Non-pigmented ciliary epithelial cell (primary cell): ENCODE measurements at places on chromosomes 6 and 20.

DNA sequence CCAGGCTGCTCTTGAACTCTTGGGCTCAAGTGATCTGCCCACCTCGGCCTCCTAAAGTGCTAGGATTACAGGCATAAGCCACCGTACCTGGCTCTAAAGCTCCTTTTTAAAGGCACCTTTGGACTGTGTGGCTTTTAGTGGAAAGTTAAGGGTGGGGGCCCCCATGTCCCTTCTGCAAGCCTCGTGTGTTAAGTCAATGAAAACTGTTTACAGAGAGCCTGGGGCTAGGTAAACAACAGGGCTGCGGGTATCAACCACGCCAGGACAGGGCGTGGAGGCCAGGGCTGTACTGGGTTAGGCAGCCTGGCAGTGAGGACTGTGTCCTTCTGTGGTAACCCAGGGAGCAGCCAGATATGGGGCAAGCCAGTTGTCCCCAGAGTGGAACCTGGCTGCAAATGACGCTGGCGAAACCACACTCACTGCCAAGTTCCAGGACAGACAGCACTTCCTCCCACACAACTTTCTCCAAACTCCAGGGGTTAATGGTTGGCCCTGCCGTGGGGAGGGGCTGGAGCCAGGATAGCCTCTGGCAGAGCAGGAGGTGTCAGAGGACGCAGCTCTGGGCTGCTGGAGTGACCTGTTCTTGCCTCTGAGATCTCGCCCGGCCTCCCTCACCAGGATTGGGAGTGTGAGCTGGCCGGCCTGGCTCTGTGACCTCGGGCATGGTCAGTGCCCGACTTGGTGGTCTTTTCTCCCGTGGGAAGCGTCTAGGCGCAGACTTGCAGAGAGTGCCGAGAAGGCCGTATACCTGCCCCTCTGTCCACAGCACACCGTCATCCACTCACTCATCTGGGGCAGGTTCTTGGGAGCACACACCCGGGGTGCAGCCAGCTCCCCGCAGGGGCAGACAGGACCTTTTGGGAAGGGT lies 3.2 kb downstream of the SLC17A9 start:
- no peak for DNase-seq

DNA sequence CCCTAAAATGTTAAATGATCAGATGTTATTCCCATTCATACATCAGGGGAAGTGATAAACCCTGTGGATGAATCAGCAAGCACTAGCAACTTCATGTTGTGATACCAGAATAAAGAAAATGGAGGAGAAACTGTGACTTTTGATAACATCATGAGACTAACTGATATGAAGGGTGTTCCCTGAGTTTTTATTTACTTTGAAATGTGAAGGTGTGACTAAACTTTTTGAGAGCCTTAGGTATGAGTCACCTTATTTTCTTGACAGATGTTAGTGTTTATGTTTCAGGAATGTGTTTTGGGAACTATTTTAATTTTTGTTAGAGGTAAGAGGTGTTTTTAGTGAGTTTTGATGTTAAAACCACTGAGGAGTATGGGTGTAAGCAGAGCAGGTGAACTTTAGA lies 4.4 kb downstream of the PARD6B start:
- DNase-seq = no peak

GRCh38 chr6:90220273-90220672 lies 76.4 kb downstream of the BACH2 start:
- no peak for DNase-seq

GRCh38 chr6:30880698-30881252 lies 3.5 kb upstream of the DDR1 start:
- no peak for DNase-seq

- no peak for DNase-seq
Observed at GRCh38 chr20:14845199-14846160, 508.1 kb upstream of the FLRT3 start.

- no peak for DNase-seq
Observed at GRCh38 chr6:117399924-117400323, 25.8 kb downstream of the ROS1 start.

DNA sequence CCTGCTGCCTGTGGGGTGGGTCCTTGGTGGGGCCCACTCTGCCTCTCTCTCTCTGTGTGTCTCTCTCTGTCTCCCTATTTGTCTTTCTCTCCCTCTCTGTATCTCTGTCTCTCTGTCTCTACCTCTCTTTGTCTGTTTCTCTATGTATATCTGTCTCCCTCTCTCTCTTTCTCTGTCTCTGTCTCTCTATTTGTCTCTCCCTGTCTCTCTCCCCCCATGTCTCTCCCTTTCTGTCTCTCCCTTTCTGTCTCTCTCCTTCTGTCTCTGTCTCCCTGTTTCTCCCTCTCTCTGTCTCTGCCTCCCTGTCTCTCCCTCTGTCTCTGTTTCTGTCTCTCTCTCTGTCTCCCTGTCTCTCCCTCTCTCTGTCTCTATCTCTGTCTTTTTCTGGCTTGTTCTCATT lies 353.2 kb downstream of the CDH4 start:
- DNase-seq = no peak

GRCh38 chr20:19758133-19758500 lies at the start of gene RIN2:
Gene RIN2 (plus strand): TSS chr20:19758258. CDS start chr20:19889602, 131,344 bp downstream.
- DNase-seq = no peak

DNA sequence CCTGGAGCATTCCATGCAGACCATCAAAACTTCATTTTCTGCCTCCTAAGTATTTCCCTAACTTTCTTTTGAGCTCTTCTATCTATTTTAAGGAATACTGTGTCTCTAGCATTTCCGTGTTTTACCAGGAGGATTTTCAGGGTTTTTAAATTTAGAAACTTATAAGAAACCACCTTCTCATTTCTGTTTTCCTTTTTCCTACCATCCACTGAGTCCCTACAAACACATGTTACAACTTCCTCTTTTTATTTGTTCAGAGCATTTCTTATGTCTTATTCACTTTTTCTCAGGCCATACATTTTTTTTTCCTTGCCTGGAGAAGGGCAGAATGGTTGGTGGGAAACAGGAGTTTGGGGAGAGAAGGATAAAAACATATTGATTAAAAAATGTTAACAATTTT lies 130.0 kb upstream of the BMP5 start:
- no peak for DNase-seq

DNA sequence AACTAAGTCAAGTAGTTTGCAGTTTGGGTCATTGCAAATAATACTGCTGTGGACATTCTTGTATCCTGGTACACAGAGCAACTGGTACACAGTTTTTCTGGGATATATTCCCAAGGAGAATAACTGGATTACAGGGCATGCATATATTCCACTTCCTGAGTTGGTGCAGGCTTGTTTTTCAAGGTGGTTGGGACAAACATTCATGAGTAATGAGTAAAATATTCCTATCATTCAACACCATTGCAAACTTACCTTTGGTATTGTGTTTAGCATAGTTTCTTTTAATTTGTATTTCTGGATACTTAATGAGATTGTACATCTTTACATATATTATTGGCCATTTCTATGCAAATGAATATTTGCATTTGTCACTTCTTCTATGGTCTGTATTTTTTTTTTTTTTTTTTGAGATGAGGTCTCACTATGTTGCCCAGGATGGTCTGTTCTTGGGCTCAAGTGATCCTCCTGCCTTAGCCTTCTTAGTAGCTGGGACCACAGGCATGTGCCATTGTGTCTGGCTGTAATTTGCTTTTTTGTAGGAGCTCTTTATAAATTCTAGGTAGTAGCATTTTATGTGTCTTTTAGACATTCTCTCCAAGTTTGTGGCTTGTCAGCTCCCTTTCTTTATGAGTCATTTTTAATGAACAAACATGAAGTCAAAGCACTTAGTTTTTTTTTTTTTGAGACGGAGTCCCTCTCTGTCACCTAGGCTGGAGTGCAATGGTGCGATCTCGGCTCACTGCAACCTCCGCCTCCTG lies 158.7 kb downstream of the SOX4 start:
- DNase-seq = no peak

GRCh38 chr20:48898210-48898609 lies 23.3 kb upstream of the ARFGEF2 start:
- no peak for DNase-seq

GRCh38 chr6:6661684-6662083 lies 73.2 kb downstream of the LY86 start:
- DNase-seq = no peak

GRCh38 chr20:55615818-55616217 lies 389.5 kb downstream of the CBLN4 start:
- no peak for DNase-seq

- no peak for DNase-seq
Observed at GRCh38 chr6:33205191-33206026, 954 bp downstream of the HSD17B8 start.

GRCh38 chr6:30769088-30769852 lies 24.9 kb upstream of the IER3 start:
- peak; percentile 97 for DNase-seq

GRCh38 chr6:10838794-10839333 lies 525 bp upstream of the MAK start:
- no peak for DNase-seq

GRCh38 chr6:4687989-4688947 lies 87.9 kb upstream of the CDYL start:
- peak; percentile 31 for DNase-seq

DNA sequence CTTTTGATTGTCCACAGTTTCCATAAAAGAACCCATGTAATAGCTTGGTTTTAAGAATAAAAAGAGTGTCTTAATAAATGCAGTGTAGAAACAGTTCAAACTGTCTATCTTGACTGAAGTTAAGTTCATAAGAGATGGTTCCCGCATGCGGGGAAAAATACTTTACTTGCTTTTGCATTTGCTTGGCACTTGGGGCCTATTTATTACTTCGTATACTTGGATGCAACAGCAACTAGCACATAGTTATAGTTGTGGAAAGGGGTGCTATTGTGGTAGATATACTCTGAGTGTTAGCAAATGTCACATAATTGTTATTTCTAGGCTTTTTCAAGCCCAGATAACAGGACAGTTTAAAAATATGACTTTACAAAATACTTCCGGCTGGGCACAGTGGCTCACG lies 97.7 kb upstream of the HMGCLL1 start:
- DNase-seq = no peak

- DNase-seq = no peak
Observed at GRCh38 chr6:130259557-130259956, 36.8 kb upstream of the SAMD3 start.

- DNase-seq = no peak
Observed at GRCh38 chr20:62805711-62806382, 1.2 kb downstream of the OGFR start.

- no peak for DNase-seq
Observed at GRCh38 chr6:111407686-111408085, 75.3 kb downstream of the REV3L start.

- no peak for DNase-seq
Observed at GRCh38 chr6:74632196-74632875, 573.5 kb downstream of the COL12A1 start.

DNA sequence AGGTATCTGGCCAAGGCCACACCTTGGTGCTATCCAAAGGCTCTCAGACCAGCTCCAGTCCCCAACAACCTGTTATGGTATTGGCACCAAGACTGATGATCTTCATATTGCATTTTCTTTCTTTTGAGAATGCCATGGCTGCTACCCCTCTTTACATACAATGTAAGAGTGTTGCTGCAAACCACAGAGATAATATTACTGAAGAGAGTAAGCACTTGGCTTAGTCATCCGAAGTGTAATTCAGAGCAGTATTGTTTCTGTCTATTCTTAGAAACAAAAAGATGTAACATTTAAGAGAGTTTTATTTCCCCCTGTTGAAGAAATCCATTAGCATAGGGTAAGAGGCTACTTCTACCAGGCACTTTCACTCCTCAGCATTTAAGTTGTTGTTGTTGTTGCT lies 212.5 kb downstream of the C6orf118 start:
- DNase-seq = no peak

DNA sequence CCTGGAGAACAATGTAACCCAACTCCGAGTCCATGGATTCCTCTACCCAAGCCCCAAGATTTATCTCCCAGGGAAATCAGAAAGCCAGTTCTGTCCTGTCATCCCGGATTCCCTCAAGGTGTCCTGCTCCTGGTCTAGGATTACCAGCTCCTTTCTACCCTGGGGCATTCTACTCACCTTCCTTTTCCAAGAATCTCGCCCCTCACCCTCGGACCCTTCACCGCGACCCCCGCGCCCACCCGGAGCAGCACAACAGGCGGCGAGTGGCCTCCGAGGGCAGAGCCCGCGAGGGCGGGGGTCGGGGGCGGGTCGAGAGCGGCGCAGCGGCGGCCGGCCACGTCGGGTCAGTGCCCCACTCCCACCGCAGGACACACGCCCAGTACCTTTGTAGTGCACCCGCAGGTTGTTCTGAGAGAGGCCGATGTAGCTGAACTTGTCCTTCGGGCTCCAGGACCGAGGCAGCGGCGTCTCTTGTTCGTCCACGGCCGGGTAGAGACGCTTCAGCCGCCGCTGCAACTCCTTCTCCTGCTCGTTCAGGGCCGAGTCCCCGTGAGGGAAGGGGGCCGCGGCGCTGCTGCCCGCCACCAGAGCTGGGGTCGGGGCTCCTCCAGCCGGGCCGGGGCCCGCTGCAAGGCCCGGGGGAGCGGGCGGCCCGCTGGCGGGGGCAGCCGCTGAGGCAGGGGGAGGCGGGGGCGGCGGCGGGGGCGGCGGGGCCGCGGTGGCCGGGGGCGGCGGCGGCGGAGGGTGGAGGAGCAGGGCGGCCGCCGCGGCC lies 897 bp downstream of the RANBP9 start:
- DNase-seq = no peak

- DNase-seq = no peak
Observed at GRCh38 chr6:89221971-89222711, 5.0 kb upstream of the GABRR1 start.
